ENCODE measurements at places on chromosomes 12 and 14.

DNA sequence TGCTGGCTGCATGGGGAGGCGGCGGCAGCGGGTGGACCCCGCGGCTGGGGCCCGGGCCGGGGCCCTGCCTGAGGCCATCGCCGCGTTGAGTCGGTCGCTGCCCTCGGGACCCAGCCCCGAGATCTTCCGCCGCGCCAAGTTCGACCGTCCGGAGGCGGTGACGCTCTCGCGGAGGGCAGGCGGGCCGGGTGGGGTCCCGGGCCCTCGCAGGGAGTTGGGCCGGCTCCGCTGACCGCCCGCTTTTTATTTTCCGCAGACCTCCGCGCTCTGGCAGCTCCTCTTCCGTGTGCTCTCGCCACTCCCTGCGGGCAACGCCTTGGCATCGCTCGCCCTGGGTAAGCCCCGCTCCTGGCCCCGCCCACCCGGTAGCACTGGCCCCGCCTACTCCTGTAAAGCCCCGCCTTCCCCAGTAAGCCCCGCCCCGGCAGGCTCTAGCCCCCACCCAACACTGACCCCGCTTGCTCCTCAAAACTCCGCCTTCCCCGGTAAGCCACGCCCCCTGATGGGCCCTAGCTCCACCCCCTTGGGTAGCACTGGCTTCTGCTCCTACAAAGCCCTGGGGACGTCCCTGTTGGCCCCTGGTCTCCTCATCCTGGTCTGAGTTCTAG, 424 bp downstream of the TEDC1 start:
- DNase-seq = peak; percentile 88

- no peak for DNase-seq
Measured at GRCh38 chr14:93042968-93043940, 72.5 kb downstream of the ITPK1 start.

GRCh38 chr12:96995861-96996260, 88.8 kb downstream of the NEDD1 start:
- no peak for DNase-seq

GRCh38 chr12:21638054-21638891, 19.4 kb downstream of the LDHB start:
- DNase-seq = no peak

GRCh38 chr14:94491511-94491910, 15.5 kb upstream of the SERPINA9 start:
- no peak for DNase-seq

DNA sequence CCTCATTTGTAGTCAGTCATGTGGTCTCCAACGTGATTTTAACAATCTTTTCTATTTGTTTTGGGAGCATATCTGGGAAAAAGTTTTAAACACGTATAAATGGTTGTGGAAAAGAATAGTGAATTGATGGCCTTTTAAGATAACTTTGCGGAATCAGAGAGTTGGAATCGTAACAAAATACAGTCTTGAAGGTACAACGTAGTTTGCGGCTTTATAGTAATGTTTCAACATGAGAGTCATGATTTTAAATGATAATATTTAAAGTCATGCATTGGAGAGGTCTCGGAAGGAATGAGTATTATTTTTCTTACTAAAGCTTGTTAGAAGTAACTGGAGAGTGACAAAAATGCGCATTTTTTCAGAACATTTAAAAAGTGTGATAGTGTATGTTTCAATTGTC, 1.6 kb downstream of the AEBP2 start:
- DNase-seq = no peak

- peak; percentile 79 for DNase-seq
Measured at GRCh38 chr14:91350813-91351511, 66.7 kb downstream of the CCDC88C start.

DNA sequence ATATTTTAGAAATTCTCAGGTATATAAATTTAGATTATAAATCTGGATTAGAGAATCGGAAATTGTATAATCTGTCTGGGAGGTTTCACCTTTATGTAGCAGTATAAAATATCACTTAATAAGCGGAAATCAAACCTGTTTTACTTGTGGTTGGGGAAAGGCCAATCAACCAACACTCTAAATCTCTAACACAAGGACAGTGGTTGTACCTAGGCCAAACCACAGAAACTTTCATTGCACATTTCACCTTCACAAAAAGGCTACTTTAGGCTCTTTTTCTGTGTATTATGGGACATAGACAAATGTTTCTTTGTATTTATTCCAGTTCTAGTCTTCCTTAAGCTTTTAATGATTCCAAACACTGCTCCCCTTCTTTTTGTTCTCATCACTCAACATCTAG, 19.8 kb downstream of the ERH start:
- no peak for DNase-seq
